Spleen (tissue), 13 donors: ENCODE measurements at places on chromosomes 12 and 14. TPM values are rescaled to one million over a fixed set of nuclear protein-coding genes. Genes with fewer than 3 reads are reported as not detected.

The HOXC6 gene
- polyA plus RNA-seq, result 0.16 TPM

The RAD51AP1 gene
- 4.8 TPM for polyA plus RNA-seq

The TNS2 gene
- 36.6 TPM for polyA plus RNA-seq

The SLCO1B3 gene
- 0.03 TPM for polyA plus RNA-seq

DNA sequence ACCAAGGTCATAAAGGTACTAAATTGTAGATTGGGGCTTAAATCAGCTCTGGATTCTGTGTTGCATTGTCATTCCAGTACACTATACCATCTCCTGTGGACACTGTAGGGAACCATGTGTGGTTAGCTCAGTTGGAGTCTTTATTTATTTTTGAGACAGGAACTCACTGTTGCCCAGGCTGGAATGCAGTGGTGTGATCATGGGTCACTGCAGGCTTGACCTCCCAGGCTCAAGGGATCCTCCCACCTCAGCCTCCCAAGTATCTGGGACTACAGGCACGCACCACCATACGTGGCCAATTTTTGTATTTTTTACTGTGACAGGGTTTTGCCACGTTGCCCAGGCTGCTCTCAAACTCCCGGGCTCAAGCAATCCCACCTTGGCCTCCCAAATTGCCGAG lies 6.7 kb downstream of the PAPOLA start:
- no peaks in the 10 kb centered on the region for H3K27me3 ChIP-seq
- no peaks in the 10 kb centered on the region for H3K36me3 ChIP-seq
- DNase-seq, result no peak
- no peak overlapping the region for H3K27ac ChIP-seq
- peaks cover 97% of the 10 kb centered on the region for H3K4me1 ChIP-seq
- no peak overlapping the region for H3K4me3 ChIP-seq

GRCh38 chr12:40565029-40565633 lies 127.1 kb upstream of the CNTN1 start:
- no peaks in the 10 kb centered on the region for H3K27me3 ChIP-seq
- H3K4me3 ChIP-seq, result no peak overlapping the region
- H3K27ac ChIP-seq, result no peak overlapping the region
- no peaks in the 10 kb centered on the region for H3K36me3 ChIP-seq
- DNase-seq, result no peak

- H3K27me3 ChIP-seq, result no peaks in the 10 kb centered on the region
- H3K36me3 ChIP-seq, result no peaks in the 10 kb centered on the region
- H3K4me1 ChIP-seq, result no peaks in the 10 kb centered on the region
- no peak overlapping the region for H3K4me3 ChIP-seq
- no peak for DNase-seq
These were observed 430.0 kb downstream of the ETNK1 start for GRCh38 chr12:23055004-23055403.

DNA sequence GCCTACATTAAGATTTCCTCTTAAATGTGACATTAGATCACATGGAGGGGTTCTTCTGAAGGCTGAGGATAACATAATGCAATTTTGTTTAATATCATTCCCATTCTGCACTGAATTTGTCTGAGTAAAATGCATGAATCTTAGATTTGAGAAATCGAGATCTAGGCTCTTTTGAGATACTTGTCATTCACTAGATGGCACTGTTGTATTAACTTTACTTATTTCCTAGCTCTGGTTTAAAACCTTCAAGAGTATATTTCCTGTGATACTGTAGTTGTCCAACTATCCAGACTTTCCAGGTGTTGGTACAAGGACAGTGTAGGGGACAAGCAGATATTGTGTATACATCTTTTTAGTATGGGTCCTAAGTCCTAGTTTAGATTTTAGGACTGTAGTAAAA lies 91.7 kb upstream of the SEL1L start:
- no peaks in the 10 kb centered on the region for H3K36me3 ChIP-seq
- H3K27ac ChIP-seq, result no peak overlapping the region
- no peak overlapping the region for H3K4me3 ChIP-seq
- no peaks in the 10 kb centered on the region for H3K4me1 ChIP-seq
- H3K27me3 ChIP-seq, result no peaks in the 10 kb centered on the region
- DNase-seq, result no peak
